ENCODE measurements at places on chromosomes 1 and 21.

GRCh38 chr1:53327182-53327913 is 522 bp downstream of the LRP8 start:
- no peak for DNase-seq

DNA sequence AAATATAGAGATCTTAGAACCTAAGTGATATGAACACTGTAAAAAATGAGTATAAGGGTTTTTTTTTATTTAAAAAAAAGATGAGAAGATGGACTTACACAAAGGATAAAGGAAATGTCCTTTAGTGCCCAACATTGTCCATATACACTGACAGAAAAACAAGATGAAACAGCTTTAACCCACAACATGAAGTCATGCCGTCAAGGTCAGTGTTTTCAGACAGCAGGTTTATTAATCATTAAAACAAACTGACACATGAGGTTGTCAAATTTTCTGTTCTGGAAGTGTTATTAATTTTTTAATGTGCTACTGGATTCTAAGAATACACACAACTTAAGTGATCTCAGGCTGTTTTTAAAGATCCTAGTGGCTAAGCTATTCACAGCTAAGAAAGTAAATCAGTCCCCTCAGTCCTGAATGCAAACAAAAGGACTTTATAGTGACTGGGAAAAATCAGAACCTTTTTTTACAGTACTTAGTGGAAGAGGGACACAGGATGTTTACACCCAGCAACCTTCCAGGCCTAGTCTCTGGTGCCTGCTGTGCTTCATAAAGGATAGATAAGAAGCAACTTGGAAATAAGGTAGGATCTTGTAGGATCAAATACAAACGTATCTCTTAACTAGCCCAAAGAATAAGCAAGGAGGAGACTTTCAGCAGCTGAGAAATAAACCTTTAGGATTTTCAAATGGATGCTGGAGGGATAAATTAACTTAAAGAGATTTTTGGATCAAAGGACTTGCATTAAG is 21.9 kb upstream of the PKN2 start:
- DNase-seq, result no peak

DNA sequence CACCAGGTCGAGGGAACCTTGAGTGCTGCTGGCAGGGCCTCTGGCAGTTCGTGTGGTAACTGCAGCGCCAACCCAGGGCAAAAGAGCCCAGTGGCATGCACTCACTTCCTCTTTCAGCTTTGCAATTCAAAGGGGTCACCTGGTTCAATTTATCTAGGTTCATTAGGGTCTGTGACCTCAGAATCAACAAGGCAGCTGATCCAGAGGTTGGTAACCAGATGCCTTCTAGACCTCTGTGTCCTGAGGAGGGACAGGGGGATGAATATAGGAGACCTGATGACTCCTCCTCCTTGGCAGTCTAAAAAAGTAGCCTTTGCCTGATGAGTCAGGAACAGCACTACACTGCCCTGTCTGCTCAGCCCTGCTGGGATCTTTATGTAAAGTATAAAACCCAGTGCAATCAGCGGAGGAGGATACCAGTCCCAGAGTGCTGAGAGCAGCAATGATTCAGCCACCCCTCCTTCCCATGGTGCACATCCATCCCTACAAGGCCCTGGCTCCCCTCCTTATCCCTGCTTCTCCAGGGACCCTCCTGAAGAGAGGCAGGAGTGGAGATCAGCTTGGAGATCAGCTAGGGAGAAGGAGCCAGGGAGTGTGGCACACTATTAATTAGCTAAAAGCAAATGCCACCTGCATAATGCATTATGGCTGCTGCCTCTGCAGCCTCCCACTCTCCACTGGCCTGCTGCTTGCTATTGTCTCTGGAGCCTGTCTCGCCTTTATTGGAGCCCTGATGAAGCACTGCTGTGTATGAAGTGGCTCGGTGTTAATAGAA is 11.2 kb upstream of the FMOD start:
- no peak for DNase-seq

GRCh38 chr1:161872506-161872905 is 106.4 kb downstream of the ATF6 start:
- DNase-seq, result no peak

- no peak for DNase-seq
These were observed 676.4 kb upstream of the ADAMTS5 start for GRCh38 chr21:27643326-27643725.

DNA sequence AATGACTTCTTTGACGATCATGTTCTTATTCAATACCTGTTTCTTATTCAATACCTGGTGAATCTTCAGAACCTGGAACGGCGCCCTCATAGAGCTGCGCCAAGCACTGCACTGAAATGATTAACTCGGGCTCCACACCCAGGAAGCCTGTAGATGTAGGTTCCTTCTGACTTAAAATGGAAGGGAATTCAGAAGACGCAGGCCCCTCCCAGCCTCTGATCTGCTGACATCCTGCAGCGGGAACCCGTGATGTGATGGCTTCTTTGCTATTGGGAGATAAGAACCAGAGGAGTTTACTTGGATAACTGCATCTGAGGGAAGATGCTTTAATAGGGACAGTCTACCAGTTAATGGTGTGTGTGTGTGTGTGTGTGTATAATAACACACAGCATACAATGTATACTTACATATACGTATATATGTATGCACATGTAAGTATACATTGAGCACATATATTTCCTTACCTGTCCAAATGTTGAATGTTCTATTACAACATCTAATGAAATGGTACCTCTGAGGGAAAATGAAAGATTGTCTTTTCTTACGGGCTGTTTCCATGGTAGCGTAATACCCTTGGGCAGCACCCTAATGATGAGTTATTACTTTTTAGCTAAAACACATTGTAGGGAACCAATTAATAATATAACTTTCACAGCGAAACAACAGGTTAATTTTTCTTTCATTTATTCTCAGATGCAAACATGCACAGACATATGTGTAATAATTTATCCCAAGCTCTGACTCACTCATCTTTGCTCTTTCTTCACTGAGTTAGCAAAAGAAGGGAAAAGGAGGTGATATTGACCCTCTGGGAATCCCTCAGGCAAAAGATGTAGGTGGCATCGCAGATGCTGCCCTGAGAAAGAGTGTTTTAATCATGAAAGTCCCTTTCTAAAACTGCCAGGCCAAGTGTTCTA is 379.8 kb downstream of the SIPA1L2 start:
- no peak for DNase-seq

- DNase-seq, result no peak
These were observed 228.9 kb downstream of the KIF26B start for GRCh38 chr1:245383396-245384330.

- no peak for DNase-seq
These were observed 86.1 kb upstream of the HIVEP3 start for GRCh38 chr1:42004860-42005259.

GRCh38 chr1:63316984-63317816 is 5.2 kb upstream of the FOXD3 start:
- DNase-seq, result peak; percentile 34

DNA sequence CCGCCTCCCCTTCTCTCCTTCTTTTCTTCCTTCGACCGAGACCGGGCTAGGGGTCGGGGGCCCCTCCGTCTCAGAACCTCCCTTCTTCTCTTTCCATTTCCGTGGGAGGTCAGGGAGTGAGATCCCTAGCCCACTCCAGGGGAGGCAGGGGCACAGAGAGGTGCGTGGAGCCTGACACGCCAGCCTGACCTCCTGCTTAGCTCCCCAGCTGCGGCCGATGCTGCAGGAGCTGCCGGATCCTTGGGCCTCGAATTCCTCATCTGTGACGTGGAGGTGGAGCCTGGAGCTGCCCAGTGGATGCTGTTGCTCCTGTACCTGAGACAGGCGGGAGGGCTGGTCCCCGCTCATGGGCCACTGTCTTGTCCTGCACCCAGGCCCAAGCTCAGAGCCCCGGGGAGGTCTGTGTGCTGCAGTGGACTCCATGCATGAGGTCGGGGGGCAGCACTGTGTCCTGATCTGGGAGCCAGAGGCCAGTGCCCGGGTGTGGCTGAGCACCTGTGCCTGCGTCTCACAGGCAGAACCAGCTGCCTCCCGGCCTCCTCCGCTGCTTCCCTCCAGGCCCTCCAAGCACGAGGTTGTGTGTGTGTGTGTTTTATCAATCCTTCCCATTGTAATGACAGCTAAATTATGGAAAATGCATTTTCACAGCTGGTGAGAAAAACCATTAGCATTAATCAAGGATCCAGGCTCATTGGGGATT is 55.3 kb upstream of the TTC34 start:
- no peak for DNase-seq

GRCh38 chr1:165350840-165351239 is 5.7 kb downstream of the LMX1A start:
- no peak for DNase-seq

- DNase-seq, result no peak
These were observed 11.3 kb downstream of the THEM4 start for GRCh38 chr1:151897991-151898431.

DNA sequence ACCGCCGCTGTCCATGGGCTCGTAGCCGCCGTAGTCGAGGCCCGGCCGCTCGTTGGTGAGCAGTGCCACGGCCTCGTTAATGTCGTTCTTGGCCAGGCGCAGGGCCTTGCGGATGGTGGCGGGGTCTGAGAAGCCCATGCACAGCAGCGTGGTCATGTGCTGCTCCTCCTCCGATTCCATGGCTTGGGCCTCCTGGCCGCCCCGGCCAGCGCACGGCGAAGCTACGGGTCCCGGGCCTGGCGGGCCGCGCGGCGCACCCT is 300 bp downstream of the USP24 start:
- DNase-seq, result no peak
